ENCODE measurements at places on chromosomes 2 and 18.
A peak's percentile ranks its signal among the peaks of the same experiment; 100 is the strongest.

- DNase-seq = no peak
Observed at GRCh38 chr2:168431301-168432024, 24.6 kb upstream of the CERS6 start.

- no peak for DNase-seq
Observed at GRCh38 chr2:29729401-29729800, 192.0 kb downstream of the ALK start.

- DNase-seq = no peak
Observed at GRCh38 chr2:241808721-241809382, at the start of gene NEU4. Gene NEU4, plus strand, starts transcription at chr2:241809193. Its CDS starts 5,292 bp downstream, at chr2:241814485.

DNA sequence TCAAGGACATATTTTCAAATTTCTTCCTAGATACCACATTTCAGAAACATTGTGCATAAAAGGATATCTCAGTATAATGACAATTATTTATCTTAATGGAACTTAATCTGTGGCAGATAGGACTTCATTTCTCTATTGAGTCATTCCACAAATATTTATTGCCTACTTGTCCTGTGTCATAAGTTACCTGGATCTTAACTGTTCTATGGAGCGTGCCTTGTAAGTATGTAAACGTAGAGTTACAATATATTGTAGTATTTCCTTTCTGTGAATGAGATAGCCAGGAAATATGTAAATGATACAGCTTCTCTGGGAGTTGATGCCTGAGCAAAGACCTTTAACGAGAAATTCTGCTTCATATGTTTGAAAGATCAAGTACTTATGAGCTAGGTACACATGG, 2.5 kb downstream of the AGFG1 start:
- no peak for DNase-seq

GRCh38 chr2:227462462-227462951, 9.4 kb upstream of the AGFG1 start:
- no peak for DNase-seq

GRCh38 chr2:157898591-157898996, 22.5 kb upstream of the ACVR1 start:
- DNase-seq = no peak

GRCh38 chr2:84782717-84783442, 98.0 kb downstream of the TRABD2A start:
- no peak for DNase-seq

GRCh38 chr2:139098961-139099360, 318.8 kb upstream of the NXPH2 start:
- no peak for DNase-seq

DNA sequence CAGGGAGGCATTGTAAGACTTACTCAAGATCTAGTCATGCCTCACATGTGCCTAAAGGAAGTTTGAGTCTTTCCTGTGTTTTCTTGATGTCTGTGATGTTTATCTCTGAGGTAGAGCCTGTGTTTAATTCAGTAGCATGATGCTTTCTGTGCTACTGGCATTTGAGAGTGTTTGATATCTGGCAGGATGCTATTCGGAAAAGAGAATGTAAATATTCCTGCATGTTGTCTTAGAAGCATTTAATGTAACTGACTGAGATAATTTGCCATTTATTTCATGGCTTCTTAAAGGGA, 58.8 kb downstream of the GREB1L start:
- DNase-seq = no peak

DNA sequence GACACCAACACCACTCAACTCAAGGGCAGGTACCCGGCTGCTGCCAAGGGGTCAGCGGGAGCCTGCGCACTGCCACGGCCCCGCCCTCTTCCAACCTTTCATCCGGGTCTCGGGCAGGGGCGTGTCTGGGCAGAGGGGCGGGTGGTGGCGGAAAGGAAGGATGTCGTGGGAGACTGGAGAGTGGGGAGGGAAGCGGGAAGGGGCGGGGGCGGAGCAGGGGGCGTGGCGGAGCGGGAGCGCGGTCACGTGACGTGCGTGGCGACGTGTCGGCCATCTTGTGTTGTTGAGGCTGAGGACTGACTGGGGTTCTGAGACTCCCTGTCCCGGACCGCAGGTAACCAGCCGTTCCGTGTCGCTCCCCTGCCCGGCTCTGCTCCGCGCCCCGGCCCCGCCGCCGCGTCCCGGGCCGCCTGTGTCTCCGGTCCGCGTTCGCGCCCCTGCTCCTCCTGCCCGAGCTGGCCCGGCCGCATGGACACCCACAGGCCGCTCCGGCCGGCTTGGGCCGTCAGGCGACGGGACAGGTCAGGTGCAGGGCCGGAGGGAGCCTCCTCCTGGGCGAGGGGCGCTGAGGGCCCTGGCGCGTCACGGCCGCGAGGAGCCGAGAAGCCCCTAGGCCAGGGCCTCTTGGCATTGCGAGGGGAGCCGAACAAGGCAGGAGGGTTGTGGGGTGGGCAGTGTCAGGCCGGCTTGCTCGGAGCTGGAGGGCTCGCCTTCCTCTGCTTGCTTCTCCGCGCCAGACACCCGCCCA, at the start of gene GIGYF2:
TSS of gene GIGYF2 (plus strand) at position 273 of the 748 bp plus-strand sequence. CDS start 37,867 bp downstream, outside the sequence.
- peak; percentile 86 for DNase-seq

- no peak for DNase-seq
Observed at GRCh38 chr18:32980896-32981295, 208.1 kb upstream of the KLHL14 start.

DNA sequence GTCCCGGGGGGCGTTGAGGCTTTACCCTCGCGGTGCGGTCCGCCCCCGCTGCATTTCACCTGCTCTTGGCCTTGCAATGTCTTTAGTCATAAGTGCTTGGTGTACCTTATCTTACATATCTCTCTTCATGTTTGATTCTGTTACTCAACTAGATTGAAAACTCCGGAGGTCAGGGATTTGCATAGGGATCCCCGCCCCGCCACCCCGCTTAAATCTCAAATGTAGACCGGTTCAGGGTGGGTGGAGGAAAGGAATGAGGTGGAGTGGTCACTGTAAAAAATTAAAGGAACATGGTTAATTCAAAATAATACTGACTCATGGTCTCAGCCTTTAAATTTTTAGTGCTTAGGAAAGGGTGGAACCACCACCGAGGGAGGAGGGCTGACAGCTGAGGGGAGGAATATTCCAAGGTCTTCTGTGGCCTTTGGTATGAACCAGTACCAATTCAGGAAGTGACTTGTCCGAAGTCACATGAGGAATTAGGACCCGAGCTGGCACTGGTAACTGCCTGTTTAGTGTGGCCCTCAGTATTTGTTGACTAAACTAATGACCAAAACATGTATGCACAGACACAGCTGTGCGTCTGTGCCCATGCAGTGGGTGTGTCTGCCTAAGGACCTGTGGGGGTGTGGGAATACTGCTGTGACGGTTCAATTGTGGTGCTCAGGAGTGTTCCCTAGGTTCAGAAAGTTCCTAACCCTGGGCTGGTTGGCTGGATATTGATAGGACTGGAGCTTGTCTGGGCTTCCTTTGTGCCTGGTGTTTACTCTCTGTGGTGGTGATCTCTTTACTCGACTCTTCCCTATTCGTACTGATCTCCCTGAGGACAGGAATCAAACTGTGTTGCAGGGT, 1.0 kb downstream of the PLEKHB2 start:
- peak; percentile 16 for DNase-seq

GRCh38 chr2:195651046-195651445, 6.0 kb upstream of the SLC39A10 start:
- no peak for DNase-seq

All from GM12878 (cell line).